Kidney epithelial cell (primary cell): ENCODE measurements at places on chromosomes 16 and 17. TPM values are rescaled to one million over a fixed set of nuclear protein-coding genes. Genes with fewer than 3 reads are reported as not detected.

GRCh38 chr16:23575834-23576233, 18.3 kb downstream of the UBFD1 start:
- no peak for DNase-seq

DNA sequence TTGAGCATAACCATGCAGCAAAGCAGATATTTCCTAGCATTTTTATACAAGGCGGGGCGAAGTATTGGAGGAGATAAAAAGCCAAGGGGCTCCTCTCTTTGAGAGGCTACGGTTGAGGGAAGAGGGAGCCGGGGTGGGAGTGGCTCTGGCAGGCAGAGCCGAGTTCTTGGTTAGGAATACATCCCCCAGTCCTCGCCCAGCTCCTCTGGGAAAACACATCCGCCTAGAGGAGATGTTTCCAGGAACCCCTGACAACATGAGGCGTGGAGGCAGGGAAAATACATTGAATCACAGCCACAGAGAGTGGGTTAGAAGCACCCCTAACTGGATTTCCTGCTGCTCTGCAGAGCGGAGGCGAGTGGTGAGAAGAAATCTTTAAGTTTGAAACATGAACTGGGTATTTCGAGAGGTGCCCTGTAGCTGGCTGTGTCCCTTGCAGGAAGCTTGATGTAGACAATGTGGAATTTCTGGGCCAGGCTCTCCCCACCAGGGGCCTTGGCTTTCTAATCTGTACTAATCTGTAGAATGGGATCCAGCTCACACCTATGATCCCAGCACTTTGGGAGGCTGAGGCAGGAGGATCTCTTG, 27.3 kb downstream of the TTYH2 start:
- no peak for DNase-seq

Gene ERBB2
- 44.1 and 47.2 TPM in 2 replicates for total RNA-seq

Gene CMTM2
- total RNA-seq, result 0.54 and 1.4 TPM in 2 replicates

GRCh38 chr16:52786091-52786490, 239.1 kb upstream of the TOX3 start:
- no peak for DNase-seq

- no peak for DNase-seq
Observed at GRCh38 chr17:60442271-60443173, 20.2 kb downstream of the CHCT1 start.

DNA sequence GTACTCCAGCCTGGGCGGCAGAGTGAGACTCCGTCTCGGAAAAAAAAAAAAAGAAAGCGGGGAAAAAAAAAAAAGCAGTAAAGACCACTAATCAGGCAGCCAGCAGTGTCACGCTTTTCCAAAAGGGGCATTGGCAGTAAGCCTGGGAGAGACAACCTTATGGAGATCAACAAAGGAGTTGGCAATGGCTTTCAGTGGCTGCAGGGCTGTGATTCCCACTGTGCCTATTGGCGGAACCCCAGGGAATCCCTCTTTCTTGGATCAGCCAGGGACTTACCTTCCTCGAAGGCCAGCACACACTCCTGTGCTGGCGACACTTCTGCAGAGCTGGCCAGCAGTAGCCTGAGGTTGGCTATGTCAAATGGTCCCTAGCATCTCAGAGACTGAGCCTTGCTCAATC, 43.2 kb upstream of the ZFHX3 start:
- DNase-seq, result no peak

Gene OR4D1
- total RNA-seq, result not detected in 2 replicates

GRCh38 chr16:11757671-11758545, 15.3 kb upstream of the TXNDC11 start:
- DNase-seq, result no peak

GRCh38 chr17:77095461-77095860, 45.3 kb upstream of the SEC14L1 start:
- DNase-seq, result no peak
